ENCODE measurements at places on chromosomes 4 and X.

DNA sequence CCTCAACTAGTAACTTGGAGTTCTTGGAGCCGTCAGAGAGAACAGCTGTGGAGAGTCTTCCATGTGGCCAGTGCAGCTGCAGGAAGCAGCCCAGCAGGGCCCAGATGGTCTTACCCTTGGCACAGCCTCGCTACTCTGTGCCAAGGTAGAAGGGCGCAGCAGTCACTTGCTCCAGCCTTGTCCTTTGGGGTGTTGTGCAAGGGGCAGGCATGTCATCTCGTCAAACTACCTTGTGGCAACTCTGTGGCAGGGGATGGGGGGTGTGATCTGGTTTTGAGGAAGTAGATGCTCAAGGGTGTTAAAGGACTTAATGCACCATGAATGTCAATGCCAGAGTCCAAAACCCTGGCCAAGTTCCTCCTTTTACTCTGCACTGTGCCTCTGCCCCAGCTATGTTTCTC, 34.2 kb upstream of the TBC1D14 start:
- no peak for DNase-seq

DNA sequence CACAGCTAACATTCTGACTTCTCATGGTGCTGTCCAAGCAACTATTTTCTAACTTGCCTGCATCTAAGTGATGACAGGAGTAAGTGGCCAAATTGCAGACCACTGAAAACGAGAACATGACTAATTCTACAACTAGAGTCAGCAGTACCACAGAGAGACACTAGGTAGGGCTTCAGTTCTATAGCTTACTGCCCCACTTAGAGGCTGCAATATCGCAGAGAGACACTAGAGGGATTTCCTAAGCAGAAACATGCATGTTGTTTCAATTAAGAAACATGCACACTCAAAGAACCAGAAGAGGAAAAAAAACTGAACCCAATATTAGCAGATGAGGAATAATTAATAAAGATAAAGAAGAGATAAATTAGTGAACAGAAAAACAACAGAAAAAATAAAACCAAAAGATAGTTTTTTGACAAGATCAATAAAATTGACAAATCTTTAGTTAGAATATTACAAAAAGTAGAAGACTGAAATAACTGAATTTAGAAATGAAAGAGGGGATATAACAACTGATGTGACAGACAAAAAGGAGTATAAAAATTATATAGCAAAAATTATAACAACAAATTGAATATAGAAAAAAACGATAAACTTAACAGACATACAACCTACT, 100.8 kb downstream of the SPIN4 start:
- peak; percentile 24 for DNase-seq

GRCh38 chrX:131262738-131263679, 26.1 kb downstream of the IGSF1 start:
- peak; percentile 27 for DNase-seq

DNA sequence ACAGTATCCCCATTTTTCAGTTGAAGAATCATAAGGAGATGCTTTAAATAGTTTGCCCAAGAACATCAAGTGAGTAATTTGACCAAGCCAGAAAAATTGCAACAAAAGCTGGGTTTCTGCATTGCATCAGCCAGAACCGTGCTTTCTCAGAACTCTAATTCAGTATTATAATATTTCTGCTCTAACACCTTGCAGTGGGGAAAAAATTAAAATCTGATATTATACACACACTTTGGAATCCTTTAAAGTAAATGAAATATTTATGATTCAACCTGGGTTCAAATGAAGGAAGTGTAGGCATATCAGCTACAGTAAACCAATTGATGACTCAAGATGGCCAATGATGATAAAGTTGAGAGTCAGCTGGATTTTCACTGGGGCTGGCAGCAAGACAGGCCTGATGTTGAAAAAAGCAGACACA, 387.6 kb upstream of the ZFP42 start:
- no peak for DNase-seq

- no peak for DNase-seq
Measured at GRCh38 chr4:92163348-92163747, 140.4 kb upstream of the GRID2 start.

DNA sequence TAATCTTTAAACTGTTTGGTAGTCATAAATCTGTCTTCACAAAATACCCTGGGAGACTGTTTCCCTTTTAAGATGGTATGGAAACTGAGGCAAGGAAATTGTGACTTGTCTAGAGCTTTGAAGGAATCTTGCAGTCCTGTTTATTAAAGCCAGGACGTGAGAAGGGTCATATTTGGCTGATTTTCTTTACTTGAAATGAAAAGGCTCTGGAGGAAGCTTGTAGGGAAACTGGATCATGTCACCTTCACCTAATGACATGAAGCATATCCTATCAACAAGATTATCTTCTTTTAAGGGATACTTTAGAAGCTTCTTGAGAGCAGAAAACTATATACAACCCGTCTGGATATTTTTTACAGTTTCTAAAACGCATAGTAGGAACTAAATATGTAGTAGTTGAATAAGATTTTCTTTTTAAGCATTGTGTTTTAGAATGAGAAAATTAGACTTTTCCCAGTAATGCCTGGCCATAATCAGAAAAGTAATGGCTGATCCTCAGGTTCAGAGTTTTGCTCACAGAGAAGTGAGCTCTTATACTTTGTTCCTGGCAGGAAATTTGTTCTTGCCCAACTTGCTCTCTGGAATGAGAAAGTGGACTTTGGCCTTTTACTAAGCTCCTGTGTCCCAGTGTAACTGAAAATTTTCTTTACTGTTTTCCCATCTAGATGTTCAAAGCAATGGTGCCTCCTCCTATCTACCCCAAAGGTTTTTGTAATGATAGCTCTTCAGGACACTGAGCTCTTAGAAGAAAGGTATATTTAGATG, 136.8 kb upstream of the AFF2 start:
- DNase-seq: no peak

DNA sequence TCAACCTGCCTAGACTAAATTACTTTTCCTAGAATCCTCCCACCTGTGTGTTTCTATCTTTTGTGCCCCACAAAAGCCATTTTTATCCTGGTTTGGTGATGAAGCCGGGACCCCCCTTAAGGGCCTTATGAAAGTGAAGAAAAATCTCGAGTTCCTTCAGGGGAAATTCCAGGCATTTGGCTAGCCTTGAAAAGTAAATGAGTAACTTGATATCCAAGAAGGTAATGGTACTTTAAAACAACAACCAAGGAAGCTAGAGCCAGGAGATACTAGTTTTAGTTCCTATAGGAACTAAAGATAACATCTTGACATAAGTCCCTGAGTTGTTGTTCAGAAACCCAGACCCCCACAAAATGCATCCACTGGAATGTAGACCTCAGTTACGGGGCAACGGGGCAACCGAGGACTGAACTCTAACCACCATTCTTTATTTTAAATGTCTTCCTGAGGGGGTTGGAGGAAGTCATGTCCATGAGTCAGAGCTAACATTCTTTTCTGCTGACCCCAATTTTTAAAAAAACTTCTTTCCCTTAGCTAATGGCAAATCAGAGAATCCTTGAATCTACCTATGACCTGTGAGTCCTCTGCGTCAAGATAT, 73.9 kb downstream of the VCX3A start:
- no peak for DNase-seq

DNA sequence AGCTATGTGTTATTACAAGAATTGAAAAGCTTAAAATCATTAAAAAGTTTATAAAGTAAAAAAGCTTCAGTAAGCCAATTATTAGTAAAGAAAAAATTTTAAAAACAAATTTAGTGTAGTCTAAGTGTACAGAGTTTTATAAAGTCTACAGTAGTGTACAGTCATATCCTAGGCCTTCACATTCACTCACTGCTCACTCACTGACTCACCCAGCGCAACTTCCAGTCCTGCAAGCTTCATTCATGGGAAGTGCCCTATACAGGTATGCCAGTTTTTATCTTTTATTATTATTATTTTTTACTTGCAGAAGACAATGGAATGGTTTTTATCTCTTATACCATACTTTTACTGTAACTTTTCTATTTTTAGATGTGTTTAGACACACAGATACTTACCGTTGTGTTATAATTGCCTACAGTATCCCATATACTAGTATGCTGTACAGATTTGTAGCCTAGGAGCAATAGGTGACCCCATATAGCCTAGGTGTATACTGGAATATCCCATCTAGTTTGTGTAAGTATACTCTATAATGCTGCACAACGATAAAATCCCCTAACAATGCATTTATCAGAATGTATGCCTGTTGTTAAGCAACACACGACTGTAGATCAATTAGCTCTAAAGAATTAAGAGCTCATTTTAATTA, 230.7 kb downstream of the DCLK2 start:
- DNase-seq: no peak

DNA sequence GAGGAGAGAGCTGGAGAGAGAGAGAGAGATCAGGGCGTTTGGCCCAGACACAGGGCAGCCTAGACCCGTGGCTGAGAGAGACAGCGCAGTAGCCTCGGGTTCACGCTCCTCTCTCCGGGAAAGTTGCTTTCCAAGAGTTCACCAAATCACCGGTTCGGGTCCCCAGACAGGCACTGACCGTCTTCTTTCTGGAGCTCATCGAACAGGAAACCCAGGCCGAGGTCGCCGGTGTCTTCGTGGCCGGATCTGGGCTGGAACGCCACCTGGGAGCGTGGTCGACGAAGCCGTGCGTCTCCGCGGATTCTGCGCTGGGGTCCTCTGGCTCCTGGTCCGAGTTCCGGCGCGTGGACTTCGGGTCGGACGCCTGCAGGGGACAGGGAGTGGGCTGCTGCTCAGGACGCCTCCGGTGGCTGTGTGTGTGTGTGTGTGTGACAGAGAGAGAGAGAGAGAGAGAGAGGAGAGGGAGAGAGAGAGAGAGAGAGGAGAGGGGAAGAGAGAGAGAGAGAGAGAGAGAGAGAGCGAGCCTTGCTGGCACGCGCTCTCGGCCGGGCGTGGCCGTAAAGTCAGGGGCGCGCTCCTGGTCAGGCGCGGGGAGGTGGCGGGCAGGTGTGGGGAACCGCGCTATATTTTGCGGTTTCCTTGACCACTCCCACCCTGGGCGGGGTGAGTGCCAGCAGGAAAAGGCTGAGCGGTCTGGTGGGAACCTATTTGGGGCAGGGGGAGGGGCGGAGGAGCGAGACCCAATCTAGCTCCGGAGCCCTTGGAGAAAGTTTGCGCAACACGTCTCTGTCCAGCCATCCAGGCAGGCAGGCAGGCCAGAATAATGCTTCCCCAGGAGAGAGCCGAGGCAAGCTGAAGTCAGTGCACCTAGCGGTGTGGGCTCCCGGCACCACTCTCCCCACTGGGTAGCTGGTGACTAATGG, 62.1 kb downstream of the RHOXF2B start:
- DNase-seq: peak; percentile 33

DNA sequence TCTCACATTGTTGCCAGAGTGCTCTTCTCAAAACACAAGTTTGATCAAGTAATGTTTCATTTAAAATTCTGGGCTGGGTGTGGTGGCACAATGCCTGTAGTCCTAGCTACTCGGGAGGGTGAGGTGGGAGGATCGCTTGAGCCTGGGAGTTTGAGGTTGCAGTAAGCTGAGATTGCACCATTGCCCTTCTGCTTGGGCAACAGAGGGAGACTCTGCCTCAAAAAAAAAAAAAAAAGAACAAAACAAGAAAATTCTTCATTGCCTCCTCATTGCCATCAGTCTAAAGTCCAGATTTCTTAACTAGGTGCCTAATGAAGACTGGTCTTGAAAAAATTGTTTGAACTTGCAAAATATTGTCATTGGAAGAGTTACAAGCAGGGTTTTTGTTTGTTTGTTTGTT, 120.1 kb downstream of the MFAP3L start:
- DNase-seq: no peak

GRCh38 chr4:67483868-67484602, 61.3 kb downstream of the CENPC start:
- DNase-seq: no peak

GRCh38 chrX:23503835-23504539, 163.3 kb upstream of the PRDX4 start:
- DNase-seq: peak; percentile 32

- no peak for DNase-seq
Measured at GRCh38 chrX:70998411-70999027, 67.6 kb upstream of the SLC7A3 start.

DNA sequence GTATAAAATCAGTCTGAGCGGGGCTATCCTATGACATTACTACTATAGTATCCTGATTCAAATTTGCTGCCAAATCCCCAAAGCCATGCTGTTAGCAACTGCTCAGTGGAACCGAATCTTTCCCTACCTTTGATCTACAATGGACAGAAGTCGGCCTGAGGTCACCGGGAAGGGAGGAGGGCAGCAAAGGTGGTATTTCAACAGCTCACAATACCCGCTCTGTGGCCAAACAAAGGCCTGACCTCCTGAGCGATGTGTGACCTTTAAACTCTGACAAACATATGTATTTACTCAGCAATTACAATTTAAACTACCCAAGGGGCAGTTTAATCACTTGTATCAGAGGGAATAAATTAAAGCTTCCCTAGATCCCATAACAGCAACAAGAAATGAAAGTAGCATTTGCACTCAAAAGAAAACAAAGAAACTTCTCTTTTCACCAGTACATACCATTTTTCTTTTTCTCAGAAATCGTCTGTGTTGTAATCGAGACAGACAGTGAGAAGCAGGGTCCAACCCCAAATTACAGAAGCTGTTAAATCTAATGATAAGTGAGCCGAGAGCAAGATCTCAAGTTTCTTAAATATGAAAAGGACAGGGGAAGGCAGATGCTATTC, 11.6 kb upstream of the TMEM128 start:
- peak; percentile 41 for DNase-seq
